ENCODE measurements at places on chromosomes 16 and 17.

GRCh38 chr17:81419319-81419885 lies 24.1 kb downstream of the BAHCC1 start:
- peak; percentile 96 for DNase-seq

- no peak for DNase-seq
Observed at GRCh38 chr17:10673312-10673711, 16.2 kb upstream of the MYH3 start.

DNA sequence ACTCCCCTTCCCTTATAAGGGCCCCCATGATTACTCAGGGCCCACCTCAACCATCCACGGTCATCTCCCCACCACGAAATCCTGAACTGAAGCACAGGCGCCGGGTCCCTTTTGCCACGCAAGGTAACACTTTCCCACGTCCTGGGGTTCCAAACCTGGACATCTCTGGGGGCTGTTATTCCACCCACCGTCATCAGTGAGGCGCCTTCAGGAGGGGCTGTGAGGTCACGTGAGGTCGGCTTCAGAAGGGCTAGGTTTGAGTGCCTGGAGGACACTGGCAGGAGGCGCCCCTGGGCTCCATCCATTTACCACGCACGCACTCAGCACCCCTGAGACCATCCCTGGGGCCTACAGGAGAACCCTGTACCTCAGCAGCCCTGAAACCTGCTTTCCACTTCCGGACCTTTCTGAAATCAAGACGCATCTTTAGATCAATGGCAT lies 4.1 kb downstream of the CD2BP2 start:
- DNase-seq, result no peak

GRCh38 chr16:2337431-2338296 lies 2.9 kb downstream of the ABCA3 start:
- no peak for DNase-seq

- DNase-seq, result no peak
Observed at GRCh38 chr17:61221597-61222471, 177.8 kb upstream of the TBX2 start.

- no peak for DNase-seq
Observed at GRCh38 chr17:80339118-80339517, 75.8 kb upstream of the ENDOV start.

GRCh38 chr17:4443476-4443875 lies 9.7 kb downstream of the SPNS3 start:
- DNase-seq, result no peak

DNA sequence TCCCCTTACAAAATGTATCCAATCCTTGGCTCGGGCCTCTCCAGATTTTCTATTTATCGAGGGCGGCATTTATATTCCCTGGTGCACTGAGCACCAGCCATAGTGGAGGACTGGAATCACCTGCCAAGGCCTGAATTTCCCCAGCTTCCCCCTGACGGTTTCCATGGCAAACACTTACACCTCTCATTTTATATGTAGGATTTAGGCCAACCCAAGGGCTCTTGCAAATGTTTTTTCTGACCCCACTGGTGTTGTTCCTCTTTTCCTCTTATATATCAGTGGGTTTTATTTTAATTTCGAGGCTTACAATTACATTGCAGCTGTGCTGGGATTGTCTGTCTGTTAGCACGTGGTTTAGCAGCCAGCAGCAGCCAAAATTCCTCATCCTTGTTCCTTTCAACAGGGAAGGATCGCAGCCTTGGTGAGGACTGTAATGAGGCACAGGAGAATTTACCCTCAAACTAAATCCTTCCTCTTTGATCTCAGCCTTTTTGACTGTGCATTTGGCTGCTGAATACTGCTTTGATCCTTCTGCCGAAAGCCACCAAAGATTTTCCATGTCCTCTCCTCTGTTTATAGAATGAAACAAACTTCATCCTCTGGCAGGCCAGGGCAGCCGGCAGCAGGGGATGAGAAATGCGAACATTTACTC lies 26.5 kb upstream of the CES5A start:
- no peak for DNase-seq

GRCh38 chr17:46264456-46265198 lies 30.3 kb upstream of the LRRC37A start:
- peak; percentile 76 for DNase-seq

GRCh38 chr16:27377666-27378485 lies 24.1 kb upstream of the IL21R start:
- DNase-seq, result no peak

DNA sequence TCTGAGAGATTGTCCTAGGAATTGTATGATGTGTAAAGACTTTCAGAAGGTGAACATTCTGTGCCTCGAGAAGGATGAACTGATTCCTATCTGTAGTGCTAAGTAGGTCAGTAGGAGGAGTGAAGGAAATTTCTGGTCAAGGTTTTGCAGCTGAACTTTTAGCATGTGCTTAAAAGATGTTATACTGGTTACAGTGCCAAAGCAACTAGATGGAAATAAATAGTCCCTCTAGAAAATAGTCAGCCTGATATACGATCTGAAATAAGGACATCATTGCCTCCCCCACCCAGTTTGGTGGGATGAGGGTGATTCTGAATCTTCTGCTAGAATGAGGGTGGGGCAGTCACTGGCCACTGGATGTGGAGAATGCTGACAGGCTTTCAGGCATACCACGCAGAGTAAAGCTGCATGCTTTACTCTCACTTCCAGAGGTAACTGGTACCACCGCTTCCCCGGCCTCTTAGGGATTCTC lies 57.2 kb upstream of the VPS4A start:
- no peak for DNase-seq

DNA sequence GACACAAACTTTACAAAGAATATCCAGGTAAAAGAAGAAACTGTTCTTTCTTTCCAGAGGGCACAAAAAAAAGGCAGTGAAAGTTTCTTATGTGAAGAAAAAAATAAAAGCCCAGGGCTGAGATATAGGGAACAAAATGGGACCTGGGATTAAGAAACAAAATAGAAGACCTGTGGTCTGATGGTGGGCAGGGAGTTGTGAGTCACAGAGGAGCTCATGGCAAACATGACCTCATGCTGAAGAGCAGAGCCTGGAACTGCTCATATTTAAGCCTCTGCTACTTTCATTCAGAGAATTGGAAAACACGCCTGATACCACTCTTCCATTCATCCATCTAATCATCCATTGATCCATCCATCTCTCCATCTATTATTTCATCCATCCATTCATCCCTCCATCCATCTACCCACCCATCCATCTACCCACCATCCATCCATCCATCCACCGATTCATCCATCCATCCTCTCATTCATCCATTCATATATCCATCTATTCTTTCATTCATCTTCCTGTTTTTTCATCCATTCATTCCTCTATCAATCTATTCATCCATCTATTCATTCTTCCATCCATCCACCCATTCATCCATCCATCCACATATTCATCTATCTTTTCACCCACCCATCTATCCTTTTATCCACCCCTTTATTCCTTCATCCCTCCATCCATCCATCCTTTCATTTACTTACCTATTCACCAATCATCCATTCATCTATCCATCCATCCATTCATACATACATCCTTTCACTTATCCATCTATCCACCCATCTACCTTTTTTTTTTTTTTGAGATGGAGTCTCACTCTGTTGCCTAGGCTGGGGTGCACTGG lies 30.0 kb downstream of the WFDC1 start:
- DNase-seq, result no peak

DNA sequence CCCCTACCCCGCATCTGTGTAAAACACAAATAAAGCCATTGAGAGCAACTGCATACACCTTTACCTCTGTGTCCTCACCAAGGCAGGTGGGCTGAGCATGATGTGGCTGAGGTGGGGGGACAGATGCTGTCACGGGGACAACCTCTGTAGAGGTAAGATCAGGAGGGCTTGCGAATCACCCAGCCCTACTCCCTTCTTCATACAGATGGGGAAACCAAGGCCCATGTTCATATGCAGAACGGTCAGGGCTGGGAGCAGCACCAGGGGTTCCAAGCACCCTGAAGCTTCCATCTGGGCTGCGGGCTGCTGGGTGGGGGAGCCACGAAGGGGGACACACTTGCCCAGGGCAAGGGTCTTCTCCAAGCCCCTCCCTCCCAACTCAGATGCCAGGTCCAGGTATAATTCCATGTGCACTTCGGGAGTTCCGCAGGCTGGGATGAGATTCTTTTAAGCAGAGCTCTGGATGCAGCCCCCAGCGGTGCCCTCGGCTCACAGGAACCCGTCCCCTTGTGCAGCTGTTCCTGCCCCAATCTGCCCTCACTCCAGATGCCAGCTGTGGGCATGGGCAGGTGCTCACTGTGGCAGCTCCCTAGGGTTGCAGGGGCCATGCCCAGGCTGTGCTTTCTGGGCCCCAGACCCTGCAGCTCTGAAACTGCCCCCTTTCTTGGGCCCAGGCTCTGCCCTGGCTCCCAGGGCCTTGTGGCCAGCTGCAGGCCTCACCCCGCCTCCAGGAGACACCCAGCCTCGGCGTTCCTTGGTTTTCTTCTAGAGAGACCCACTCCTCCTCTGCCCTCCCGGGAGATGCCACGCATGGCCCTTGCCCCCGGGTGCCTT lies 9.6 kb downstream of the CTRB1 start:
- DNase-seq, result no peak

- no peak for DNase-seq
Observed at GRCh38 chr17:78997881-78998280, 11.7 kb downstream of the CANT1 start.

- DNase-seq, result no peak
Observed at GRCh38 chr17:70564006-70564620, 394.8 kb downstream of the KCNJ2 start.

GRCh38 chr17:59341922-59342321 lies 10.5 kb downstream of the YPEL2 start:
- no peak for DNase-seq

GRCh38 chr17:1001640-1002411 lies 4.9 kb downstream of the TIMM22 start:
- peak; percentile 37 for DNase-seq

GRCh38 chr17:43553573-43553972 lies 7.4 kb upstream of the ETV4 start:
- DNase-seq, result no peak

DNA sequence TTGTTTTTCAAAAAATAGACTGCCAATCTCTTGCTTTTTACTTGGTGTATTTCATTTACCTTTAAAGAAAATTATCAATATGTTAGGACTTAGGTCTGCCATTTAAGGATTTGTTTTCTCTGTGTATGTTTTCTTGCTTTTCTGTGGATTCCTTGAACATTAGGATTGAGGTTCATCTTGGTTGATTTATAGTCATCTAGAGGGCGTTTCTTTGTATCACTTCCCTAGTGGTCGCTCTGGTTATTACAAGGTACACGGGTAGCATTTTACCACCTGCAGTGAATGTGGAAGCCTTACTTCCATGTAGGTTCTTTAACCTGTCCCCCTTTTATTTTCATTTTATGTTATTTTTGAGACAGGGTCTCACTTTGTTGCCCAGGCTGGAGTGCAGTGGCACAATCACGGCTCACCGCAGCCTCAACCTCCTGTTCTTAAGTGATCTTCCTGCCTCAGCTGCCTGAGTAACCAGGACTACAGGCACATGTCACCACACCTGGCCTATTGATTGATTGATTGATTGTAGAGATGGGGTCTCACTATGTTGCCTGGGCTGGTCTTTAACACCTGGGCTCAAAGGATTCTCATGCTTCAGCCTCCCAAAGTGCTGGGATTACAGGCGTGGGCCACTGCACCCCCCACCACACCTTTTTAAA lies 35.2 kb upstream of the CBX4 start:
- no peak for DNase-seq

- DNase-seq, result no peak
Observed at GRCh38 chr17:77203436-77203835, 62.7 kb downstream of the SEC14L1 start.

GRCh38 chr16:25135254-25135878 lies 23.8 kb downstream of the LCMT1 start:
- no peak for DNase-seq

GRCh38 chr17:1058423-1059130 lies 61.6 kb downstream of the TIMM22 start:
- no peak for DNase-seq

- no peak for DNase-seq
Observed at GRCh38 chr16:88553739-88554138, 16.5 kb upstream of the ZC3H18 start.

GRCh38 chr17:19327031-19327783 lies 35.3 kb downstream of the B9D1 start:
- peak; percentile 70 for DNase-seq

DNA sequence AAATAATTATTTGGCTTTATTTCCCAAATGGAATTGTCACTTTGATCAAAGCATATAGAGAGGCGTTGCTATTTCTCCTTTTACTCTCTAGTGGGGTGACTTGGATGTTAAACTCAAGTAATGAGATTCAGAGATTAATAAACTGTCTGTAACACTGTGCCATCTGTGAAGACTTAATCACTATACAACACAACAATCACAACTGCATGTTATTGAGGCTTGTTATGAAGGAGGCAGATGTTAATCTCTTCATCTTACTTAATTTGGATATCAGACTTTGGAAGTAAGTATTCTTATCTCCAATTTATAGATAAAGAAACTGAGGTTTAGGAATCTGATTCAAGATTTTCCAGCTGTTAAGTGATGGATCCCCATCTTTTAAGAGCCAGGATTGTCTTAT lies 132.5 kb downstream of the CNTNAP4 start:
- no peak for DNase-seq

- no peak for DNase-seq
Observed at GRCh38 chr16:54418903-54419302, 132.3 kb upstream of the IRX3 start.

DNA sequence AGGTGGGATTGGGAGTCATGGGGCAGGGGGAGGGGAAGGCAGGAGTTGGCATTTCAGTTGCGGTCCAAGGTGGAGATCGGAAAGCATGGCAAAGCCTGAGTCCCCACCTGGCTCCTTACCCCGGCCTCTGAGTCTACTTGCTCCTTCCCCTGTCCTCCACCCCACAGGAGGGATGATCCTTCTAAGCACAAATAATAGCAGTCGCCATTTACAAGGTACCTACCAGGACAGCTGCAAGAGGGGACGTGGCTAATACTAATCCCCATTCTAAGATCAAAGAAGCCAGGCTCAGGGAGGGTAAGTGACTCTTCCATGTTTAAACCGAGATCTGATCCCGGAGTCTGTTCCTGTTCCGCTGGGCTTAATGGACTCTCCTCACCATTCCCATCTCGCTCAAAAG lies 396.3 kb downstream of the SLC39A11 start:
- DNase-seq, result no peak

DNA sequence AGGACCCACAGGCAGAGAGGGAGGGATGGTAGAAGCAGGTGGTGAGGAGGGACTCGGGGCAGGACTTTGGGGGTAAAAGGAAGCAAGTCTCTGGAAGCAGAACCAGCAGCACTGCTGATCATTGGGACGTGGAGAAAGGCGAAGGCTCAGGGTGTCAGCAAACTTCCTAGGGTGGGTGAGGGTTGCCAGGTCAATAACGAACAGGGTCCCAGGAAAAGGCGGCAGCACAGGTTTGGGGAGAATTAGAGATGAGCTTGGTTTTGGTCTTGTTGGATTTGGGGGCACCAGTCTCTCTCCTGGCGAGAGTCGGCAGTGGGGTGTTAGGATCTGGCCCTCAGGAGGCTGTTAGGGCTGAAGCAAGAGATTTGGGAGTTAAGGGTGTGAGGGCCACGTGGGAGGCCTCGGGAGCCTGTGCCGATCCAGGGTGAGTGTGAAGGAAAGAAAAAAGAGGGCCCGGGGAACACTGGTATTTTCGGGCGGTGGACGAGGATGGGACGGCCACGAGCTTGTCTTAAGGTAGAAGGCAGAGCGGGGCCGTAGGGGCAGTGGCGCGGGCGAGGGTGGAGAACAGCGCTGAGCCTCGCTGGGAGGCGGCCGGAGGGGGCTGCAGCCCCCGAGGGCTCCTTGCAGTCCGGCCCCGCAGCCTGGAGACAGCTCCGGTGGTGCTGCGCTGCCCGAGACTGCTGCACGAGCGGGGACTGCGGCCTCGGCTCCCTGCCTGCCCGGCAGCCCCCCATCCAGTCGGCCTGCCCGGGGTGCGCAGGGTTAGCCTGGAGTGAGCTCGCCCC lies 765 bp upstream of the ADORA2B start:
- no peak for DNase-seq

- DNase-seq, result no peak
Observed at GRCh38 chr17:58538811-58539409, 24.5 kb upstream of the MTMR4 start.

Measured in fibroblast of skin of left quadriceps (primary cell).